Camera-type eye (tissue), 1 donor: ENCODE measurements at places on chromosomes 4 and X. TPM values are rescaled to one million over a fixed set of nuclear protein-coding genes. Genes with fewer than 3 reads are reported as not detected.

The UGT2B7 gene
- 0.71 TPM for total RNA-seq

The RAB40AL gene
- 2.1 TPM for total RNA-seq

The HTR2C gene
- total RNA-seq: 0.49 TPM

The NKX3-2 gene
- total RNA-seq: 0.49 TPM

The RP2 gene
- 19.2 TPM for total RNA-seq

The CETN2 gene
- total RNA-seq: 35.5 TPM

The GNL3L gene
- 35.3 TPM for total RNA-seq

The SLC49A3 gene
- 3.5 TPM for total RNA-seq

The FGF16 gene
- 0.66 TPM for total RNA-seq

The HTRA3 gene
- 44.8 TPM for total RNA-seq

The DKK2 gene
- total RNA-seq: 54.8 TPM

The XK gene
- total RNA-seq: 5.8 TPM

The PRDM5 gene
- total RNA-seq: 57.6 TPM

The PLP2 gene
- 3.4 TPM for total RNA-seq

The USP17L21 gene
- total RNA-seq: not detected

The SSX2 gene
- total RNA-seq: not detected

The TRMT2B gene
- 14.6 TPM for total RNA-seq

The NAP1L2 gene
- 16.2 TPM for total RNA-seq

The TNMD gene
- total RNA-seq: 36.9 TPM

The DMRTC1 gene
- 1.2 TPM for total RNA-seq

The CENPVL3 gene
- 1.9 TPM for total RNA-seq

The CT45A2 gene
- total RNA-seq: not detected

The DMP1 gene
- 0.11 TPM for total RNA-seq

The MANBA gene
- total RNA-seq: 52.5 TPM

The XPNPEP2 gene
- total RNA-seq: 2.7 TPM

The CHIC2 gene
- 46.6 TPM for total RNA-seq

The S100G gene
- total RNA-seq: not detected

The STAP1 gene
- 0.44 TPM for total RNA-seq

The SHROOM4 gene
- 10.0 TPM for total RNA-seq

The SFRP2 gene
- 103 TPM for total RNA-seq

The HPF1 gene
- total RNA-seq: 42.1 TPM

The AKAP14 gene
- not detected for total RNA-seq

The DCHS2 gene
- total RNA-seq: 16.0 TPM

The HHIP gene
- total RNA-seq: 33.3 TPM

The PUDP gene
- total RNA-seq: 13.8 TPM

The CCSER1 gene
- total RNA-seq: 85.6 TPM

The TCEAL2 gene
- 13.2 TPM for total RNA-seq

The NPY2R gene
- 1.3 TPM for total RNA-seq

The CLDN2 gene
- total RNA-seq: 0.49 TPM

The F11 gene
- total RNA-seq: 0.44 TPM

The CDS1 gene
- 9.1 TPM for total RNA-seq

The RASGEF1B gene
- total RNA-seq: 140 TPM

The KLHL13 gene
- 36.2 TPM for total RNA-seq

The MOB1B gene
- total RNA-seq: 45.1 TPM

The RHOXF2 gene
- total RNA-seq: not detected

The KLHL4 gene
- total RNA-seq: 9.2 TPM

The CD38 gene
- 2.5 TPM for total RNA-seq

The CXCL9 gene
- not detected for total RNA-seq

The PAGE4 gene
- total RNA-seq: not detected

The TEX13B gene
- not detected for total RNA-seq

The SPANXD gene
- not detected for total RNA-seq

The VCX gene
- not detected for total RNA-seq

The HDAC6 gene
- 147 TPM for total RNA-seq
